ENCODE measurements at places on chromosomes 2 and 18. TPM values are rescaled to one million over a fixed set of nuclear protein-coding genes. Genes with fewer than 3 reads are reported as not detected.

Gene FBXO41
- 5.3 TPM for total RNA-seq

Gene ANKAR
- 1.0 TPM for total RNA-seq

Gene PTPN2
- total RNA-seq, result 21.5 TPM

Gene TOGARAM2
- 0.12 TPM for total RNA-seq

Gene LIPG
- total RNA-seq, result 0.10 TPM

Gene NRBP1
- total RNA-seq, result 125 TPM

Gene TGFA
- total RNA-seq, result 7.4 TPM

Gene MCM6
- total RNA-seq, result 56.8 TPM

Gene KANSL1L
- total RNA-seq, result 0.56 TPM
